ENCODE measurements at places on chromosomes 1 and 21.

DNA sequence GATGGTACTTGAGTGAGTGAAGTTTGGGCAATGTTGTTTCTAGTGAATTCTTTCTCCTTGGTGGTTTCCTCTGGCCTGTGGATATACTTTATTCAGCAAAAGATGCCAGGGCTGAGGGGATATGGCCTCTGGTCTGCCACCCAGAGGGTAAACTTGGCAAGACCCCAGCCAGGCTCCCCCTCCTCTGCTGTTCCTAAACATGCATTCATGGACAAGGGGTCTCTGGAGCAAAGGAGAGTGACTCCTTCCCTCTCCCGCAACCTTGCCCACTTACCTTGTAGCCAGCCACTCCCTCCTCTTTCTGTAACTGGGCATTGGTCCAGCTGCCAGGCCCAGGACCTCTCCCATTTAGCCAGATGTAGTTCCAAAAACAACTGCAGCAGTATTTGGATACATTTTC is 43.8 kb downstream of the RUNX3 start:
- no peak for DNase-seq

DNA sequence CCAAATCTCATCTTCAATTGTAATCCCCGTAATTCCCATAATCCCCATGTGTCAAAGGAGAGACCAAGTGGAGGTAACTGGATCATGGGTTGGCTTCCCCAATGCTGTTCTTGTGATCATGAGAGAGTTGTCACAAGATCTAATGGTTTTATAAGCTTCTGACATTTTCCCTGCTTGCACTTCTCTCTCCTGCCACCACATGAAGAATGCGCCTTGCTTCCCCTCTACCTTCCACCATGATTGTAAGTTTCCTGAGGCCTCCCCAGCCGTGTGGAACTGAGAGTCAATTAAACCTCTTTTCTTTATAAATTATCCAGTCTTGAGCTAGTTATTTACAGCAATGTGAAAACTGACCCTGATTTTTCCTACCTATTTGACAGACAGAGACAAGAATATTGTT is 162.5 kb upstream of the SYT6 start:
- DNase-seq: no peak

- DNase-seq: no peak
These were observed 202.0 kb downstream of the LRRC40 start for GRCh38 chr1:70003211-70003908.

- no peak for DNase-seq
These were observed 1.4 kb upstream of the RHBG start for GRCh38 chr1:156367383-156368156.

DNA sequence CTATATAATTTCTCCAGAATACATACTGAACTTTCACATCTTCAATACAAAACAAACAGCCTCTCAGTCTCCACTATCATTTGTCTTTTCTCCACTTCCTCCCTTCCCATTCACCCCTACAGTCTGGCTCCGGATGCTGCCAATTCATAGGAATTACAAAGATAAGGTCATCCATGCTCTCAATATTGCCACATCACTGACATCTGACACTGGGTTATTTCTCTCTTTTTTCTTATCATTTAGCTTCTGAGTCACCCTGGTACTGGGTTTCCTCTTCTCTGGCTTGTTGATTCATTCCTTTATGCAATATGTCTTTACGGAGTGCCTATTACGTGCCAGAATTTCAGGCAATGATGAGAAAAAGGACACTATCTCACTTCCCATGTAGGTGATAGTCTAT is 3.1 kb upstream of the SH3BP5L start:
- no peak for DNase-seq

- no peak for DNase-seq
These were observed 47.8 kb upstream of the ARHGAP29 start for GRCh38 chr1:94285031-94285654.

- DNase-seq: no peak
These were observed 27.6 kb downstream of the TTF2 start for GRCh38 chr1:117087686-117088085.

DNA sequence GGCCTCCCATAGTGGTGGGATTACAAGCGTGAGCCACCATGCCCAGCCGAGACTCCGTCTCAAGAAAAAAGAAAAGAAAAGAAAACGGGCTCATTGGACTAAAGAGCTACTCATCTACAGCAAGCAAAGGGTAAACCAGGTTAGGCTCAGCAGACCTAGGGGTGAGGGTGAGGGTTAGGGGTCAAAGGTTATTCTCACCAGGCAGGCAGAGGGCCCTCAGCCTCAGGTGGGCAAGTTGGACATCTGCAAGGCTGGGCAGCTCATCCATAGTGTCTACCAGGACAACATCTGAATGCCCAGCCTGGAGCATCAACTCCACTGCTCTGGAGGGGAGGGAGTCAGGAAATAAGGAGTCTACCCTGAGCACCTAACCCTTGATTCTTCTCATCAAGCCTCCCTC is 3.5 kb downstream of the MTMR11 start:
- DNase-seq: no peak

GRCh38 chr21:34197561-34197960 is 124.2 kb downstream of the MRPS6 start:
- DNase-seq: no peak

DNA sequence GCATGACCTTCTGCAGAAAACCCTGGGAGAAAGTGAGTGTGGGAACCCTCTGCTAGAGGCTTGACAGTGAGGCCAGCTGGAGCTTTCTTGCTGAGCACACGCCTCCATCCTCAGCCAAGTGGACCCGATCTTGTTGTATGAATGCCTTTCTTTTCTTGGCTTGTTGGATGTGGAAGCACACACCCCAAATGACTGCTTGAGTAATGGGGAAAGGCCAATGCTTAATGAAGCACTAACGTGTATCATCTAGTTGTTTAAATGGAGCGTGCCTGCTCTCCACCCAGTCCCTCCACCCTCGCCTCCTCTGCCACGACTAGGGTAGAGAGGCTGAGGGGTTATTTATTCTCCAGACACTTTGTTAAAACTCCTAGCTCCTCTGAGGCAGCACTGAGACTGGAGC is 54.3 kb upstream of the IKBKE start:
- no peak for DNase-seq

GRCh38 chr1:16243936-16244649 is 7.1 kb upstream of the CPLANE2 start:
- DNase-seq: peak; percentile 63

DNA sequence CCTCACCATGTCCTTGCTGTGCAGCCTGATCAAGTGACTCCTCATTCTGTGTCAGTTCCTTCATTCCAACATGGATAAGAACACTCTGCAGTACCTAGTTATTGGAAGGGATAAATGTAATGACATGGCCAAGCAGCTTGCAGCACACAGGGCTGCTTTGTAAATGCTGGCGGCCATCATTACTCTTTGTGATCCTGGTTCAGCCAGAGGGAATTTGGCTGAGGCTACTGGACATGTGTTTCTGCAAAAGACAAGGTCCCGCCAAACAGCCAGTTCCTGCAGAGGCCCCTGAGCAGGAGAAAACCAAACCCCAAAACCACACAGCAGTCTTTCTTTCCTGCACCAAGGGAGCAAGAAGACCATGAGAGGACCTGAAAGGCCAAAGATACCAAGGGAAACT is 495.8 kb downstream of the AJAP1 start:
- DNase-seq: no peak

DNA sequence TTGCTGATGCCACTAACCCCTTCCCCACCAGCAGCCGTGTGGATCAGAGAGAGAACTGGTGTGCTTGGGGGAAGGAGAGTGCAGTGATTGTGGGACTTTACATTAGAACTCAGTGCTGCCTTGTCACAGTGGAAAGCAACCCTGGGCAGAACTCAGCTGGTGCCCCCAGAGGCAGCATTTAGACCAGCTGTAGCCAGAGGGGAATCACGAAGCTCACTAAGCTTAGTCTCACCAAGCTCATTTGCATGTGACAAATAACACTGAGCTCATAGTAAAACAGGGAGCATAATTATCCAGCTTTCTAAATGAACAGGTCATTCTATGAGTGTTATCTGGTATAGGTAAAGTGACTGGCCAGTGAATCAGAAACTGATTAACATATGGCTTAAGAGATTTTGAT is 9.8 kb upstream of the SMAP2 start:
- DNase-seq: no peak

GRCh38 chr1:234533034-234533891 is 54.3 kb upstream of the TARBP1 start:
- DNase-seq: no peak

- DNase-seq: no peak
These were observed 450.7 kb downstream of the NEGR1 start for GRCh38 chr1:71831646-71832045.

DNA sequence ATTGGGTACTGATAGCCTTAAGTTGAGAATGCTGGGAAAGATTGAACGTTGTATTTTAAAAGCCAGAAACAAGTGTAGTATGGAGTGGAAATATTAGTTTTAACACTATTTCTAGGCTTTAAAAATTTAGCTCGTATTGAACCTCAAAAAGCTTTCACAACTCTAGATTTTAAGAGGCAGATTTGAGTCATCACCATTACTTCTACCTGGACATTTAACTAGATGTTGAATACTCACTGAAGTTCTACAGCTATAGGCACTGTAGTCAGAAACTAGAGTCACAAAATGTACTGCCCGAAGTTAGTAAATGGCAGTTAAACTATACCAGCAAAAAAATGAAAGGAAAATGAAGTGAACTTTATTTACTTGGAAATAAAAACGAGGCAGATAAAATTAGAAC is 96.5 kb downstream of the NEK7 start:
- DNase-seq: no peak

DNA sequence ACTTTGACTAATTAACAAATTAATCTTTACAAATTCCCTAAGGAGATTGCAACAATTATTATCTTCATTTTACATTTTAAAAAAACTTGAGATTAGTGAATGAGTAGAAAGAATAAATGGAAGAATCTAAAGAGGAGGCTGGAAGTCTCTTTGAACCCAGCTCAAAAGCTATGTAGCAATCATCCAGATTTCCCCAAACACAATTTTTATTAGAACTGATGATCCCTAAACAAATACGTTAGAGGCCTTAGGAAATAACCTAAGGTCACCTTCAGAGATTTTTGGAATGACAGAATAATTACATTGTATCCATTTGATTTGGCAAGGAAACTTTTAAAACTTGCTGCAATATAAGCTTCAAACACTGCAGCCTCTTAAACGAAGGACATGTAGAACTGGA is 242.4 kb upstream of the LYPLAL1 start:
- DNase-seq: no peak

DNA sequence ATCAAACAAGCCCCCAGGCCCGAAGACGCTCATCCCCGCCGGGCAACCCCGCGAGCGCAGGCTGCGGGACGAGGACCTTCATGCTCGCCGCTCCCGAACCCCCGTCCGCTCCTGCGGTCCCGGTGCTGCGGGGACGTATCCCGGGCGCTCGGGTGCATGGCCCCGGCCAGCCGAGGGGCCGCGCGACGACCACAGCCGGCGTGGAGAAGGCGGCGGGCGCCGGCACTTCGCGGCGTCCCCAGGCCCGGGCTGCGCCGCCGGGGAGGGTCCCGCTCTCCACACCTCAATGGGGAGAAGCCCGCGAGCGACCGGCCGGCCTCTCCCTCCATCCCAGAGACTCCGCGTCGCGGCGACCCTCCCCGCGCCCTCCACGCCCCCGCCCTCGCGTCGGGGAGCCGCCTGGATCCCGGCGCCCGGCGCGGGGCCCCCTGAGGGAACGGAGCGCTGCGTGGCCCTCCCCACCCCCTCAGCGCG is 401 bp downstream of the ERRFI1 start:
- no peak for DNase-seq

DNA sequence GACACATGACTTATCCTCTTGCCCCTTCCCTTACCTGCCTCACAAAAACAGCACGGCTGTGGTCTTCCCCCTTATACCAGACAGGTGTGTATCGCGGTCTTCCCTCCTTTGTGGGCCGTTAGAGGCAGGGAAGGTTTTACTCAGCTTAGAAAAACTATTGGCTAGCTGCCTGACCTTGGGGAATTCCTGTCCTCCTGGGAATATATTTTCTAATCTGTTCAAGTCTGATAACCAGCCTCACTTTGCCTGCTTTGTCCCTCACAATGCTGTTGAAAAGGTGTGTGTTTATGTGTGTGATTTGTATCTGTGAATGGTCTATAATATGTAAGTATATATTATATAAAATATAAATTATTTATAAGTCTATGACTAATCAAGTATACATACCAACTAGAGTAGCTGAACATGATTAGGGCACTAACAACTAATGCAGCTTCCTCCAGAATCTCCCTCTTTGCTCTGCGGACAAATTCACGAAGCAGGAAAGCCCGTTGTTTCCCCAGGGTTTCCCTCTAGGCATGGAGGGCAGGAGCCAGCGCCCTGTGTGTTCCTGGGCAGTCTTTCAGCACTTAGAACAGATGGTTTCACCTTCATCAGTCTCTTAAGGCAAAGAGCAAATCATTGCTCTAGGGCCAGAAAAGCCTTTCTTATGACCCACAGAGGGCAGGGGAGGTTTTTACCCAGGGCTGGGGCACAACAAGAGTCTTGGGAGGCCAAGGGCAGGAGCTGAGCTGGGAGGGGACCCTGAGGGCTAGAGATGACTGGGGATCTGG is 25.6 kb downstream of the SLC26A9 start:
- DNase-seq: no peak

- no peak for DNase-seq
These were observed 869.1 kb upstream of the B3GALT2 start for GRCh38 chr1:194055536-194055935.

GRCh38 chr1:222583079-222583478 is 6.7 kb downstream of the TAF1A start:
- no peak for DNase-seq

DNA sequence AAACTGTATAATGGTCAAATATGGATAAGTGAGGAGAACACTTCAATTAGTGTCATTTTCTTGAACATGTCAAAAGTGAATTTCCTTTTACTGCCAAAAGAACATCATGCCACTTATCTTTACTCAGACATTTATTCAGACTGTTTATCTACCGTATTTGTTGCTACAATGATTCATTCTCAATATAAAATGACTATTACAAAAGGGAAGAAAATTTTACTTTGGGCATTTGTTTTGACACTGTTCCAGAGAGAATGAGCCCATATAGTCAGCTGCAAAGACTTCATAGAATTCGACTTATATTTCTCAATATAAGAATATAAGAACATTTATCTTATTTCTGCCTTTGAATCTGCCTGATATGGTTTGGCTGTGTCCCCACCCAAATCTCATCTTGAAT is 1699.1 kb downstream of the BRINP3 start:
- DNase-seq: no peak

DNA sequence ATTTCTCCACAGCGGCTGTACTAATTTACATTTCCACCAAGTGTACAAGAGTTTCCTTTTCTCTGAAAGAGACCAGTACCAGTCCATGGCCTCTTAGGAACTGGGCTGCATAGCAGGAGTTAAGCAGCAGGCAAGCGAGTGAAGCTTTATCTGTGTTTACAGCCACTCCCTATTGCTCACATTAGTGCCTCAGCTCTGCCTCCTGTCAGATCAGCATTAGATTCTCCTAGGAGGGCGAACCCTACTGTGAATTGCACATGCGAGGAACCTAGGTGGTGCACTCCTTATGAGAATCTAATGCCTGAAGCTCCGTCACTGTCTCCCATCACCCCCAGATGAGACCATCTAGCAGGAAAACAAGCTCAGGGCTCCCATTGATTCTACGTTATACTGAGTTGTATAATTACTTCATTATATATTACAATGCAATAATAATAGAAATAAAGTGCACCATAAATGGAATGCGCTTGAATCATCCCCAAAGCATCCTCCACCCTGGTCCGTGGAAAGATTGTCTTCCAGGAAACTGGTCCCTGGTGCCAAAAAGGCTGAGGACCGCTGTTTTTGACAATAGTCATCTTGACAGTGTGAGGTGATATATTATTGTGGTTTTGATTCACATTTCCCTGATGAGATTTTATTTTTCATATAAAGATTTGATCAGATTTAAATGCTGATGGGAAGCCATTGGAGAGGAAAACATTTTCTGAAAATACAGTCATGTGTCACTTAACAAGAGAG is 45.5 kb upstream of the MRPS6 start:
- DNase-seq: no peak

Data from stimulated activated CD8-positive, alpha-beta memory T cell treated with anti-CD3 and anti-CD28 coated beads, Interleukin-12 subunit alpha, Interleukin-12 subunit beta, amount 100 ng/mL, for 1 hour (primary cell).